Left ventricle myocardium superior (tissue), 1 donor: ENCODE measurements at places on chromosomes 7 and 10. TPM values are rescaled to one million over a fixed set of nuclear protein-coding genes. Genes with fewer than 3 reads are reported as not detected.

A1CF gene
- not detected for total RNA-seq

RET gene
- 8.4 TPM for total RNA-seq

CDK14 gene
- total RNA-seq = 23.9 TPM

UNC5B gene
- 12.8 TPM for total RNA-seq

NODAL gene
- total RNA-seq = not detected

DNA sequence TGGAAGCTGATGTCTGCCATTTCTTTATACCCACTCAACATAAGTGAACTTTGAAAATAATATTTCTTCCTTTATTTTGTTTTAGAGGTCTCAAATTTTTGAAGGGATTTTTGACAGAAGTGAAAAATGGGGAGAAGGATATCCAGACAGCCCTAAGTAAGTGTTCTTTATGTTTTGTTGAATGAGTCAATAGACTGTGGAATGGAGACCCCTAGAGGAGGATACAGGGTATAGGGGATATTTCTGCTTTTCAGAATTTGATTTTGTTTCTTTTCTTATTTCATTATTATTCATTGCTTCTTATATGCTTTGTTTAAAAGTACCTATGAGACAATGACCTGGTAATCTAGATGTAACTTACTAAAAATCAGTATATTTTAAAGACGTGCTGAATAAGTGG is 34.4 kb downstream of the PLEKHA8 start:
- DNase-seq = no peak

DNA sequence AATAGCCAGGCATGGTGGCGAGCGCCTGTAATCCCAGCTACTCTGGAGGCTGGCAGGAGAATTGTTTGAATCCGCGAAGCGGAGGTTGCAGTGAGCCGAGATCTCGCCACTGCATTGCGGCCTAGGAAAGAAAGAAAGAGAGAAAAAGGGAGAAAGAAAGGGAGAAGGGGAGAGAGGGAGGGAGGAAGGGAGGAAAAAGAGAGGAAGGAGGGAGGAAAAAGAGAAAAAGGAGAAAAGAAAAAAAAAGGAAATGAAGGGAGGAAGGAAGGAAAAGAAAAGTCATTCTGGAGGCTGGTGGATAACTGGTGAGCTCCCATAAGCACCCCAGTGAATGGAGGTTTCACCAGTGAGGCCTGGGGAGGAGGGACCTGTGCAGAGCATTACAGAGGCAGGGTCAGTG is 7.6 kb upstream of the OGDHL start:
- no peak for DNase-seq

DNA sequence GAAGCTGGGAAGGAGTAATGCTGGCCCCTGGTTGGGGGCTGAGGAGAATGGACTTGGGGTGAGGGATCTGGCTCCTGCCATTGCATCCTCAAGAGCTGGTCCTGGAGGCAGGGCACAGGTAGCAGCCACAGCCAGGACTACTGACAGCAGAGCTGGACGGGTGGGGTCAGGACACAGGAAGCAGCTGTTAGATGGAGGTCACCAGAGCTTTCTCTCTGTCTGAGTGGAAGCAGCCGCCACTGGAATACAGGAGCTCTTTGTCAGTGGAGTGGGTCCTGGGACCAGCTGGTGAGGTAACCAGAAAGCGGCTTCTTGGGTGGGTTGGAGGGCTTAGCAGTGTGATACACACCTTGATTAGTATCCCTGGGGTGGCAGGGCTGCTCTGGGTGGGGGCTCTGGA is 58.1 kb upstream of the AQP1 start:
- DNase-seq = peak; percentile 9

GRCh38 chr7:134842886-134843430 is 63.5 kb downstream of the CALD1 start:
- peak; percentile 38 for DNase-seq

DNA sequence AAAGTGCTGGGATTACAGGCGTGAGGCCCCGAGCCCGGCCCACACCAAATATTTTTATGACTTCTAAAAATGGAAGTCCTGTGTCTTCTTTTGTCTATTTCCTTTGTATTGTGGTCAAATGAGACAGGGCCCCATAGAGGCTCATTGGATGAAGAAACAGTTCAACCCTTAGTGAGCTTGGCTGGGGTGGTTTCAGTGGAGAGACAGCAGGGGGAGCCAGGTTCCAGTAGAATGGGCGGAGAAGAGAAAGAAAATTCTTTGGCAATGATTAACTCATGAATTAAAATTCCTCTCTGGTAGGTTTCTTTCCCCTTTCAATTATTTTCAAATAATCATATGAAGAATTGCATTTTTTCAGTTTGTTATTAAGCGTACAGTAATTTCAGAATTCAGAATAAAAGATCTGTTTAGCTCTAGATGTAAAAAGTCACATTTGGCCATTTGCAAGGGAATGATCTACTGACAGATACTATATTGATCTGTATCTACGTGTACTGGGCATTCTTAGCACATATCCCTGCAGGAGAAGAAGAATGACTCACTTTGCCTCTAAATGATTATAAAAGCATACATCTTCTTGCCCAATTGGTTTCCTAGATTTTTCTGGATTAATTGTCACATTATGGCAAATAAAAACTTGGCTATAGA is 43.2 kb downstream of the PNLIPRP3 start:
- no peak for DNase-seq

DNA sequence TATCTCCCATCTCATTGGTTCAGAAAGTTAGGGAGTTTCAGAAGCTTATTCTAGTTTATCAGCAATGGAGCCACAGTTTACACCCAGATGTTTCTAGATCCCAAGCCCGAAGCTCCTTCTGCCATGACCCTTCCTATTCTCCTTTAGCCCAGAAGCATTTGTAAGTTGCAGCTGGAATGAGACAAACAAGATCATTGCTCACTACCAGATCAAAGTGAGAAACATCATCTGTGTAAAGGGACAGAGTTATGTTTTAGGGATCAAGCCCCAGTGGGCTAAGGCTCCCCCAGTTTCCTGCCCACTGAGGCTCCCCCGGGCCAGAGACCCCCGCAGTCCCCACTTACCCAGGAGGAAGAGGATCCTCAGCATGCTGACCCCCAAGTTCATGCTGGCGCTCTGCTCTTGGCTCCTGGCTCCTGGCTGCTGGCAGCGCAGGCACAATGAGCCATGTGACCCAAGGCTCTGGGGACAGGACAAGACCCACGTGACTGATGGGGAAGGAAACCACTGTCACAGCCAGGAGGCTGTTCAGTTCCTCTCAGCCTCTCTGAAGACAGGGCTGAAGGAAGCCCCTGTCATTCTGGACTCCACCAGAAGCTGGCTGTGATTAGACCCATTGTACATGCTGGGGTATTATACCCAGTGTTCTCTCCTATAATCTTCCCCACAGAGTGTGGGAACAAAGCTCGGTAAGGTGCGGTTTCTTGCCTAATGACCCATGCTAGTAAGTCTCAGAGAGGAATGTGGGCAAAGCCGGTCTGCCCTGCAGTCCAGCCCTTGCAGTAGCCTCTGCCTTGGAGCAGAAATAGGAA is at the start of gene TMEM273:
TSS of gene TMEM273 (minus strand) at position 442 of the 812 bp plus-strand sequence. CDS start at position 387, 55 bp downstream.
- peak; percentile 88 for DNase-seq

DNA sequence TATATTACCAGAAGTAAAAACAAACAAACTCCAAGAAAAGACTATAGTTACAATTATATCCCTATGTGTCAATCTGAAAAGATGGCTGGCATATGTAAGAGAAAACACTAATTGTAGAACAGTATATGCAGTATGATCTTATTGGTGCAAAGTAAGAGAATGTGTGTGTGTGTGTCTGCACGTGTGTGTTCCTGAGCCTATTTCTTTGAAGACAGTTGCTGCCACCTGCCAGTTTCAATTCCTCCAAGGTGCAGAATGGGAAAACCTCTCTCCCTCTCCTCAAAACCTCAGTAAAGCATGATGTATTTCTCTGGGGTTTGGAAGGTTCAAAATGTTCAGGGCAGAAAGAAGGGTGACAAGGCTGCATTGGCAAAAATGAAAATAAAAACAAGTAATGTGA is 8.8 kb upstream of the SFTPA1 start:
- no peak for DNase-seq

- DNase-seq = no peak
Measured at GRCh38 chr10:13977861-13978532, 352.7 kb downstream of the FRMD4A start.

GRCh38 chr10:126569513-126570244 is 100.8 kb downstream of the C10orf90 start:
- DNase-seq = no peak
